GM06990 (cell line): ENCODE measurements at places on chromosomes 1 and 21.
A peak's percentile ranks its signal among the peaks of the same experiment; 100 is the strongest.

GRCh38 chr1:193031431-193031830 lies 27.7 kb downstream of the UCHL5 start:
- no peak for DNase-seq

DNA sequence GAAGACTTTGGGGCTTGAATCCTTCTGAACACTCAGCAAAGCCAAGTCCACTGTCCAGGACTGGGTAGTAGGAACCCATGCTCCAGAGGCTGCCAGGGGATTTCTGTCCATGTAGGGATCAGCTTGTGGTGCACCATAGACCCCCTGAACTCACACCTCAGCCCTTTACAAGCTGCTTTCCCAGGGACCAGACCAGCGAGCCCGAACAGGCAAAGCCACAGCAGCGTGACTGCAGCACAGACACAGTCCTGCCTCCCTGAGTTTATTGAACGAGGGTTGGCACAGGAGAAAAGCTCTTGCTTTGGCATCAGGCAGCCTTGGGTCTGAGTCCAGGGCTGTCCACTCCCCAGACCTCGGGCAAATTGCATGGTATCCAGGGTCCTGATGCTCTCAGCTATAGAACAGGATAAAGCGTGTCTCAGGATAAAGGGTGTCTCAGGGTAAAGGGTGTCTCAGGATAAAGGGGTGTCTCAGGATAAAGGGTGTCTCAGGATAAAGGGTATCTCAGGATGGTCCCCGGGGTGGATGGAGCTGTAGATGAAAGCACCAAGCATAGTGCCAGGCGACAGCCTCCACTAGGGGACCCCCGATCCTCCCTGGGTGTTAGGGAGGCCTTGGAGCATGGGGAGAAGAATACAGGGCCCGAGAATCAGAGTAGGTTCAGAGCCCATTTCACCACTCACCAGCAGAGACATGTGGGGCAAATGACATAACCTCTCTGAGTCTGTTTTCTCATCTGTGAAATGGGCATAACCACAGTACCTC lies 648.8 kb downstream of the NPHP4 start:
- no peak for DNase-seq

DNA sequence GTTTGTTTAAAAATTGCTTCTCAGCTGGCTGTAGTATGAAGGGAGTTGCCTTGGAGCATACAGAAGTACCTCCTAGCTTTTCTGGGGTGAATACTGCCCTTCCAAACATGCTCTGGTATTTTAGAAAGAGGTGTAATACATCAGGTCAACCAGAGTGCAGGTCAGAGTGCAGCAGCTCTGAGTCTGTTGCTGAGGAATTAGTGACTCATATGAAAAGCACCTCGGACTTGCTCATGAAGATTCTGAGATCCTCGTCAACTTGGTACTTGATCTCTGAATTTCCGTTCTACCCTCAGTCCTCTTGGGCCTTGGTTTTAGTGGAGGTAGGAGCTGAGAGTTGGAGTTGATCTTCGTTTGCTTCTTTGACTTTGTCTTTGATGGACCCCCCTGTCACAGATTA lies 67.3 kb downstream of the NOS1AP start:
- DNase-seq, result no peak

- no peak for DNase-seq
Observed at GRCh38 chr1:229950908-229951307, 116.1 kb upstream of the GALNT2 start.

- DNase-seq, result no peak
Observed at GRCh38 chr1:40736085-40736531, 44.6 kb downstream of the NFYC start.

GRCh38 chr21:29389136-29389535 lies 90.4 kb downstream of the BACH1 start:
- DNase-seq, result no peak

- no peak for DNase-seq
Observed at GRCh38 chr1:108113496-108113895, 86.6 kb downstream of the SLC25A24 start.

- DNase-seq, result no peak
Observed at GRCh38 chr1:205452364-205452763, 3.5 kb downstream of the BLACAT1 start.

DNA sequence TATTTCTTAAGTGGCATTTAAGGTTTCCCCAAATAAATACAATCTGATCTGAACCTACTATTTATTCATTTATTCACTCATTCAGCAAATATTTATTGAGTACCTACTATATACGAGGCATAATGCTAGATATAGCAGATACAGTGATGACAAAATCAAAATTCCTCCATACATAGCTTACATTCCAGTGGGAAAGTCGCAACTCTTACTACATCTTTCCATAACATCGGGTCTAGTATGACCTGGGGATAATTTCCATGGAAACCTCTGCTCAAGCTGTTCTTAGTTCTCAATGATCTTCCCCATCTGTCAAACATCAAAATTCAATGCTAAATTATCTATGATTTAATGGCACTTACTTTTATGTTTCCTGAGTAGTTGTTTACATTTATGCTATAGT lies 70.8 kb upstream of the PRKACB start:
- no peak for DNase-seq

- DNase-seq, result no peak
Observed at GRCh38 chr1:29597861-29598260, 361.5 kb downstream of the PTPRU start.

- DNase-seq, result peak; percentile 24
Observed at GRCh38 chr1:90989990-90990389, 31.8 kb downstream of the ZNF644 start.

- no peak for DNase-seq
Observed at GRCh38 chr1:245549996-245550719, 395.4 kb downstream of the KIF26B start.

GRCh38 chr1:172347416-172347815 lies 73.1 kb upstream of the C1orf105 start:
- no peak for DNase-seq

DNA sequence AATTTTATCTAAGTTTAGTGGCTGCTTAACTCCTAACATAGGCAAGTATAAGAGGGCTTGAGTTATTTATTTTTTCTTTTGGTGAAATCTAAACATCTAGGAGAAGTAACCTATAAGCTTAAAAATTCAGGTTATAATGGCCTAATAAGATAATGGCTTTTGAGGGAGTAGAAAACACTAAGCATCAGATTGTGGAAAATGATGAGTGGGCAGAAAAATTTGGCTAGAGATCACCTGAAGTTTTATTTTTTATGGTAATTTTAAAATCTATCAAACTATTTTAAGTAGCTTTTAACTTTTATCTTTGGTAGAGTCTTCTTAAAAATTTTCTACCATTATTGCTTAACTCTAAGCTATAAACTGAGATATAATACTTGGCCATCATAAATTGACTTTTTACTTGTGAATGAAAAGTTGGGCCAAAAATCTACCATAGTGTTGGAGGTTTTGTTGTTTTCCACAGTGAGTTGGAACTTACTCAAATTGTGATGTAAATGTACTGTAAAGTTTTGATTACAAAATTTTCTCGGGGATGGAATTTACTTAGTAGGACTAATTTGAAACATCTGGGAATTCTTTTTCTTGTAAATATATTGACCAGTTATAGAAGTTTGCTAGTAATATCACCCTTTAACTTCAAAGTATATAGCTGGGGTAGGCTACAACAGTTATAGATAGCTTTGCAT lies 63.9 kb downstream of the USP25 start:
- no peak for DNase-seq

DNA sequence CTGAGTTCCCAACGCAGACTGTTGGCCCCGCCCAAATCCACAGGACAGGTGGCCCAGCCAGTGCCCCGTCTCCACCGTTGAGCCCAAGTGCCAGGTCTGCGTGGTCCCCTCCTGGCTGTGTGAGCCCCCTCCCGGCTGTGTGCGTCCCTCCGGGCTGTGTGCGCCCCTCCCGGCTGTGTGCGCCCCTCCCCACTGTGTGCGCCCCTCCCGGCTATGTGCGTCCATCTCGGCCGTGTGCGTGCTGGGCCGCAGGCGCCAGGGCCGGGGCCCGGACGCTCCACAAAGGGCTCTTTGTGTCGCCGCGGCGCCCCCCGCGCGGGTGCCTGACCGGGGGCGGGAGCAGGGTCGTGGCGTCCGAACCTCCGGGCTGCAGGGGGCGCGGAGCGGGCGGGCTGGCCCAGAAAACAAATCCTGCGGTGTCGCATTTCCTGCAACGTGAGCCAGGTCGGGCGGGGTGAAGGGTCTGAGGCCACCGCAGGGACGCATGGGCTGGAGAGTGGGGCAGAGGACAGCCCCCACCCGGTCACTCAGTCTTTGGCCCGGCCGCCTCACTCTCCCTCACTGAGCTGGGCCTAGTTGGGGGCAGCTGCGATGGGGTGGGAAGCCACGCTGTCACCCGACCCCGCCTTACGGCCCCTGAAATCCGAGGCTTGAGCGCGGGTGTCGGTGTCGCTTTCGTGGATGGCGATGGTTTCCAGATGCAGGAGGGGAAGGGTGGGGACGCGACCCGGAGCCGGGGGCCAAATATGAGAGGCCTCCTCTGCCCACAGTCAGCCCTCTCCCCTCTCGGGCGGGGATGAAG lies 18.8 kb downstream of the TNFRSF25 start:
- no peak for DNase-seq

DNA sequence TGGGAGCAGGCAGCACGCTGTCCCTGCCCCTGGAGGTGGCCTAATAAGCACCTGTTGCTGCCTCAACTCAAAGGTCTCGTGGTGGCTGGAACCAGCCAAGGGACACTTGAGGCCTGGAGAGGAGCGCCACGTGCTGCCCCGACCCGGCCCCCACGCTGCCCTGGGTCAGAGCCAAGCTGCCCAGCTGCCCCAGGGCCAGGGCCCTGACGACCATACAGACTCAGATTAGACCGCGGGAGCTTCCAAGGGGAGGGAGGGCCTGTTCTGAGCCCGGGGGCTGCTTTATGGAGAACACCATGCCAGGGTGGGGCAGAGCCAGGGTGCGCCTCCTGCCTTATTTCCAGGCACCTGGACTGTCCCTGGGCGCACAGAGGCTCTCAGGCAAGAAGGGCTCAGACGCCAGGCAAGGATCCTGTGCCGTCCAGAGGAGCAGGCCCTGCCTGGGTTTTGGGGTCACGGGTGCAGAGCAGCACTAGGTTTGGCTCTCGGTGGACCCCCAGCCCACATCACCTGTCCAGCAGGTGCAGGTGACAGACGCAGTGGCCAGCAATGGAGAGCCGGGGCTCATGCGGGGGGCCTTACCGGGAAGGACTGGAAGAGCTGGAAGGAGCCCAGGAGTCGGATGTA lies 18.6 kb downstream of the KRTAP10-1 start:
- DNase-seq, result no peak

DNA sequence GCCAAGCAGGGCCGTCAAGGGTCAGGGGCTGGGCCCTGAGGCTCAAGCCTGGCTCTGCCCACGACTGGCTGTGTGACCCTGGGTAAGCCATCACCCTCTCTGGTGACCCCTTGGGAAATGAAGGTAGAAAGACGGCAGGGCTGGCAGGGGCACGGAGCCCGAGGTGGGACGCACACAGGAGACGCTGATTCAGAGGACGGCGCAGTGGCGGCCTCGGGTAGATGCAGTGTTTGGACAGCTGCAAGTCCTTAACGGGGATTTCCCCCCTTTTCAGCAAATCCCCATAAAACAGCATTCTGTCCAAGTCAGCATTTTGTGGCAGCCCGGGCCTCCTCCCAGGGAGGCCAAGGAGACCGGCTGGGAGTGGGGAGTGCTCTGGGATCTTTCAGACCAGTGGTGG lies 16.7 kb downstream of the COL8A2 start:
- no peak for DNase-seq

DNA sequence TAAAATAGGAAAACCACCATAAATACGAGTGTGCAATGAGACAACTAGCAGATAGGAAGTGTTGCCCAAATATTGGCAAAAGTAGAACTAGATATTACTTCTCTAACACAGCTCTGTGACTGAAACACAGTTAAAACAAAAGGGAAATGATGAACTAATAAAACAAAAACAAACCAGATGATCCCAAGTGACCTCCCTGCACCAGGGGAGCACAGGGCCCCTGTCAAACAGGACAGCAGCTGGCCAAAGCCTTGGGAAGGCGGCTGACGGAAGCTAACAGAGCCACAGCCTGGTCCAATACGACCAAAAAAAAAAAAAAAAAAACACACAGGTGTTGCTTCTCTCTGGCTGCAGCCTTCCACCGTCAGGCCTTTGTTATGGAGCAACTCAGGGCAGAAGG lies 17.8 kb downstream of the ZBTB17 start:
- no peak for DNase-seq

DNA sequence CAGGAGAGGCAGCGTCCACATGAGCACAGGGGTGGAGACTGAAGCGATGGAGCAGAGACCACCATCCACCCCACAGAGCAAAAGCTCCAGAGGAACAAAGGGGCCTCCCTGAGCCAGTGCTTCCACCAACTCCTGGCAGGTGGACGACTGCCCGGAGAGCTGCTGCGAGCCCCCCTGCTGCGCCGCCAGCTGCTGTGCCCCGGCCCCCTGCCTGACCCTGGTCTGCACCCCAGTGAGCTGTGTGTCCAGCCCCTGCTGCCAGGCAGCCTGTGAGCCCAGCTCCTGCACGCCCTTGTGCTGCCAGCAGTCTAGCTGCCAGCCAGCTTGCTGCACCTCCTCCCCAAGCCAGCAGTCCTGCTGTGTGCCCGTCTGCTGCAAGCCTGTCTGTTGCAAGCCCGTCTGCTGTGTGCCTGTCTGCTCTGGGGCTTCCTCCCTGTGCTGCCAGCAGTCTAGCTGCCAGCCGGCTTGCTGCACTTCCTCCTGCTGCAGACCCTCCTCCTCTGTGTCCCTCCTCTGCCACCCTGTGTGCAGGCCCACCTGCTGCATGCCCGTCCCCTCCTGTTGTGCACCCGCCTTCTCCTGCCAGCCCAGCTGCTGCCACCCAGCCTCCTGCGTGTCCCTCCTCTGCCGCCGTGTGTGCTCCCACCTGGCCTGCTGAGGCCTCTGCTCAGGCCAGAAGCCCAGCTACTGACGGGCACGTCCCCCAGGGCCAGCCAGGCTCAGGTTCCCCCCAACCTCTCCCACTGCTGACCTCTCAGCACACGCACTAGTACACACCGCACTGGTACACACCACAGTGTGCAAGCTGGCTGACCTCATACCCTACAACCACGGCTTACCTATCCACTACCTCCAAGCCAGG lies 5.4 kb downstream of the KRTAP10-12 start:
- no peak for DNase-seq

DNA sequence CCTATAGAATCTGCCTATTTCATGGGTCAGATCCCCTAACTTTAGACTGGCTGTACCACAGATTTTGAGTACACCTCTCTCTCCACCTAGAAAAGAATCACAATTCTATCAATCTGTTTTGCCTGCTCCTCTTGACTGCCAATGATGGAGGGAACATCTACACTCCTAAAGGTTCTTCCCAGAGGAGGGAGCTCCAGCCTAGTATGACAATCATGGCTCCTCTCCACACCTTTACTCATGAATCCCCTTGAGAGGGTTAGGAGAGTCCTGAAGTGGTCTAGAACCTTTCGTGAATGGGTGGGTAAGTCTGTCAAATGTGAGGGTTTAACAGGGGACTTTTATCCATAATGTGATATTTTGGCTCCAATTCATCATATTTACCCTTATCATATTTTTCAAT lies 48.0 kb downstream of the DNAI4 start:
- no peak for DNase-seq

- no peak for DNase-seq
Observed at GRCh38 chr21:42624095-42624790, 29.2 kb upstream of the PDE9A start.

DNA sequence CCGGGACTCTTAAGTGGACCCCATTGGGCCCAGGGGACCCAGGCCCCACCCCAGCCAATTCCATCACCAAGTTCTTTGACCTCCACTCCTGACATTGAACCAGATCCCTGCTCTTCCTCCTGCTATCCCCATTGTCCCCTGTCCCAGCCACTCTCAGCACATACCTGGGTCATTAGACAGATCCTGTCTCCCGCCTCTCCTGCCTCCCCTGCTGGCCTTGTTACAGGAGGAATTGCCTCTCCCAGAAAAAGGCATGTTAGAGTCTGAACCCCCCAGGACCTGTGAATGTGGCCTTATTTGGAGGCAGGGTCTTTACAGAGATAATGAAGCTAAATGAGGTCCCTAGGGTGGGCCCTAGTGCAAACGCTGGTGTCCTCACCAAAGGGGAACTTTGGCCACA lies 301.9 kb downstream of the NPHP4 start:
- no peak for DNase-seq
